ENCODE measurements at places on chromosomes 1 and 21.

DNA sequence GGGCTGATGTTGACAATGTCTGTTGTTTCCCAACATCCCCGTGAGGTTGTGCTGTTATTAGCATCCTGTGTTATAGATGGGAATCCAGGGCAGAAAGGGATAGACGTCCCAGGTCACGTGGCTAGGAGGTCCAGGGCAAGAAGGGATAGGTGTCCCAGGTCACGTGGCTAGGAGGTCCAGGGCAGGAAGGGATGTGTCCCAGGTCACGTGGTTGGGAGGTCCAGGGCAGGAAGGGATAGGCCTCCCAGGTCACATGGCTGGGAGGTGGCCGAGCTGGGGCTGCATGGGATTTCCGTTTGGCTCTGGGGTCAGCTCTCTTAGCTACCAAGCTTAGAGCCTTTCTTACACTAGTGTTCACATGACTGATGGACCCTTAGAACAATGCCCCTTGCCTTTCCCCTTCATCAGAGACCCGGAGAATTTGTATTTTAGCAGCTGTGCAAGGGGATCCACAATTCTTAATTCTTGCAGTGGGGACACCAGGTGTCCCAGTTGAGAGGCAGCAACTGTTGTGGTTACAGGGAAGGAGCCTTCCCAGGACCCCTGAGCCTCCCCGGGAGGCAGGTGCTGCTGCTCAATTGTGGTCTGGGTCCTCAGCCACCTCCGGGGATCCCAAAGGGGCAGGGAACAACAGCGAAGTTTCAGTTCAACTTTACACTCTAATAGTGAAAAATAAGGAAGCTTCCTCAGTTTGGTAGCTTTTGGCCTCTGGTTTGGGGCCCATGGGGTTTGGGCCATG is 69.2 kb downstream of the UMODL1 start:
- DNase-seq = no peak

DNA sequence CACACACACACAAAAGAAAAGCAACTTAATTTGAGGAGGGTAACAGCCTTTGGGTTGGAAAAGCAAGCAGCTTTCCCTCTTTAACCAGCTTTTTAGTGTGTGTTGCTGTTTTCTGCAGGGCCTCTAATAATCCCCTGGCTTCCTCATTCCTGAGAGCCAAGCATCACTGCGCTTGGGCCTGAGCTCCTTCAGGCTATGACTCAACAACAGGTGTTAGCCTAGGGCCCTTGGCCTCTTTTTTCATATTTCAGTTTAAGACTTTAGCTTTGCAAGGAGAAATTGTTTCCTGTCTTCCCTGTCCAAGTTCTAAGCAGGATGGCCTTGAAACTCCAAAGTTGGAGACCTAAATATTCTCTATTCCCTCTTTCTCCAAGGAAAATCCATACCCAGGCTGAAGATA is 26.2 kb upstream of the SNX27 start:
- no peak for DNase-seq

DNA sequence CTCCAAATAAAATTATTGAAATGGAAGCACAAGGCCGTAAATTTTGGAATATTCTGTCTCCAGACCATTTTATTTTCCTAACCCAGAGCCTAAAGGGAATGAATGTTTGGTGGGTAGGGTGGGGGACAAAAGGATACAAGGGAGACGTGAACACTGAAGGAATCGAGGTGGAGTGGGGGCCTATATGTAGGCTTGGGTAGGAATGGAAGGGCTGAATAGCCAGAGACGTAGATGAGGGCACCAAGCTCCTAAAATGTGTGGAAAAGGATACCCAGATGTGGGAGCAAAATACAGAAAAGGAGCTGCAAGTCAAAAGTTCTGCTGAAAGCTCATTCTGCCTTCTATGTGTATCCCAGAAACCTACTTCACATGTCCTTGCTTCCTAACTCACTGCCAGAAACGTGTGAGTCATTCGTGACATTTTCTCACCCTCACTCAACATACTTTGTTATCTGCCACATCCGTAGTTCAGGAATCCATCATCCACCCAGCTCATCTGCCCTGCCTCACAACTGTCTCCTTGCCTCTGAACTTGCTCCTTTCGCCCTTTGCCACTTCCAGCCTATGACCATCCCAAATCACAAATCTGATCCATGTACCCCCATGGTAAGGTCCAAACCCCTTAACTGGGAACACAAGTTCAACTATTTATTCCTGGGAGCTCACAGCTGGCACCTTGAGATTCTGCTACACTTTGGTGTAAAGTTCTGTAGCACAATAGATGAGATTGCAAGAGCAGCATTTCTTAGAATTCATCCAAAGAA is 84.1 kb upstream of the PRDX6 start:
- no peak for DNase-seq

GRCh38 chr1:158177700-158178450 is 2.8 kb upstream of the CD1D start:
- peak; percentile 92 for DNase-seq

- no peak for DNase-seq
Observed at GRCh38 chr1:65198096-65198495, 50.1 kb downstream of the AK4 start.

DNA sequence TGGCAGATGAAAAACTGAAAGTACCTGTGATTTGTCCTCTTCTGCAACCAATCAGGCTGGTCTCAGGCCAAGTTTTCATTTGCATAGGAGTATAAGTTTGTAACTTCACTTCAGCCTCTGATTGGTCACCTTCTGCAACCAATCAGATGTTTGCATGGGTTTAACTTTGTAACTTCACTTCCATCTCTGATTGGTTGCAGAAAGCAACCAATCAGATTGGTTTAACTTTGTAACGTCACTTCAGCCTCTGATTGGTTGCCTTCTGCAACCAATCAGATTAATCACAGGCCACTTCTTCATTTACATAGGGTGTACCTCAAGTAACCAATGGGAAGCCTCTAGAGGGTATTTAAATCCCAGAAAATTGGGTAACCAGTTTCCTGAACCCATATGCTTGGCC is 18.9 kb upstream of the TUT4 start:
- no peak for DNase-seq

DNA sequence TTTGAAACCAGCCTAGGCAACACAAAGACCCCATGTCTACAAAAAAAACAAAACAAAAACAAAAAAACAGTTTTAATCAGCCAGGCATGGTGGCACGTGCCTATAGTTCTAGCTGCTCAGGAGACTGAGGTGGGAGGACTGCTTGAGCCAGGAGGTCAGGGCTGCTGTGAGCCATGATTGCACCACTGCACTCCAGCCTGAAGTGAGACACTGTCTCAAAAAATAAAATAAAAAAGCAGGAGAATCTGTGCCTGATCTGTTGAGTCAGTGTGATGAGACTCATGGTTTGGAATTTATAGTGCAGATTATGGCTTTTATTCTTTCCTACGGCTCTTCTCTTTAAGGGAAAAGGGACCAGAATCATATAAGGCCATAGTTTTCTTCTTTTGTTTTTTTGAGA is 16.5 kb downstream of the TRIT1 start:
- no peak for DNase-seq

- DNase-seq = peak; percentile 95
Observed at GRCh38 chr1:228101994-228102790, 933 bp downstream of the C1orf35 start.

GRCh38 chr1:2073382-2074230 is 23.4 kb downstream of the PRKCZ start:
- peak; percentile 85 for DNase-seq

GRCh38 chr1:28050776-28051175 is 37.6 kb downstream of the EYA3 start:
- no peak for DNase-seq

- DNase-seq = no peak
Observed at GRCh38 chr1:73029571-73029970, 747.2 kb upstream of the NEGR1 start.

DNA sequence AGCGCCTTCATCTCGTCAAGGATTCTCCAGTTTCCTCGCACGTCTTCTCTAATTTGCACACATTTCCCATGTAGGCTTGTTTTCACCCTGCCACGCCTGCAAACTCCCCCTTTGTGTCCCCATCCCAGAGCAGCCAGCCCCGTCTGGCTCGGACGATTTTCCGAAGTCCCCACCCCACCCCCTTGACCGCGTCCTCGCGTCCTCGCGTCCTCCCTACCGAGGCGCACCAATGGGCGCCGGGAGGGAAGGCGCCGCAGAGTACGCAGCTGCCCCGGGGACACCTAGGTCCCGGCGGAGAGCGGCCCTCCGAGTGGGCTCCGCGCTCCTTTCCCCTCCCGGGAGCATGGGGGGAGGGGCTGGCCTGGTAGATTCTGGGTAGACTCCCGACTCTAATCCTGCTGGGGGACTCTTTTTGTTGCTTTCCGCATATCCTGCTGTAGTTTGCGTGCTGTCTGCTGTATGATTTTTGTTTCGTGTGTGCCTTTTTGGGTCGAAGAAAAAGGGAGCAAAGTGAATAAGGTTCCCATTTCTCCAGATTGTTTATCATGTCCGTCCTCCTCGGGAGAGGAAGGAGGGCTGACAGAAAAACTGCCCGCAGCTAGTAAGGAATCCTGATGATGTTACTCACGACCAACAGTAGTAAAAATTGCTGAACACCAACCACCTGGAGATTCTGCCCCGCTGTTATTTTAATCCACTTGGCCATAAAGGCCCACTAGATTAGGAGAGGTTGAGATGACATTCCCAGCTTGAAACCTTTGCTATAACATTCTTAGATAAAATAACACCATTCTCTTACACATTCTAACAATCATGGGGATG is 1.5 kb downstream of the CACHD1 start:
- DNase-seq = peak; percentile 76

All from H7 (cell line).